Chondrocyte (in vitro differentiated cells): ENCODE measurements at places on chromosomes 1 and 21. TPM values are rescaled to one million over a fixed set of nuclear protein-coding genes. Genes with fewer than 3 reads are reported as not detected.
A peak's percentile ranks its signal among the peaks of the same experiment; 100 is the strongest.

- peak; percentile 77 for DNase-seq
- H3K4me3 ChIP-seq = peak overlapping the region; percentile 92
- H3K4me1 ChIP-seq = peaks cover 54% of the 10 kb centered on the region
- H3K27ac ChIP-seq = peak overlapping the region; percentile 80
- H3K36me3 ChIP-seq = peaks cover 17% of the 10 kb centered on the region
- H3K27me3 ChIP-seq = no peaks in the 10 kb centered on the region
Measured at GRCh38 chr1:43975249-43975961, 645 bp downstream of the ATP6V0B start.

DNA sequence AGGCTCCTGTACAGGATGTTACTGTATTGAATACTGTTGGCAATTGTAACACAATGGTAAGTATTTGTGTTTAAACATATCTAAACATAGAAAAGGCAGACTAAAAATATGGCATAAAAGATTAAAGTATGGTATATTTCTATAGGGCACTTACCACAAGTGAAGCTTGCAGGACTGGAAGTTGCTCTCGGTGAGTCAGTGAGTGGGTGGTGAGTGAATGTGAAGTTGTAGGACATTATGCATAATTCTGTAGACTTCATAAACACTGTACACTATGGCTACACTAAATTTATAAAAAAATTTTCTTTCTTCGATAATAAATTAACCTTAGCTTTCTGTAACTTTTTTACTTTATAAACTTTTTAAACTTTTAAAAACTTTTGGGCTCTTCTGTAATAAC lies 13.7 kb upstream of the TRIM62 start:
- H3K27ac ChIP-seq = no peak overlapping the region
- H3K36me3 ChIP-seq = no peaks in the 10 kb centered on the region
- no peaks in the 10 kb centered on the region for H3K27me3 ChIP-seq
- DNase-seq = no peak
- H3K4me1 ChIP-seq = no peaks in the 10 kb centered on the region
- H3K4me3 ChIP-seq = no peak overlapping the region

DNA sequence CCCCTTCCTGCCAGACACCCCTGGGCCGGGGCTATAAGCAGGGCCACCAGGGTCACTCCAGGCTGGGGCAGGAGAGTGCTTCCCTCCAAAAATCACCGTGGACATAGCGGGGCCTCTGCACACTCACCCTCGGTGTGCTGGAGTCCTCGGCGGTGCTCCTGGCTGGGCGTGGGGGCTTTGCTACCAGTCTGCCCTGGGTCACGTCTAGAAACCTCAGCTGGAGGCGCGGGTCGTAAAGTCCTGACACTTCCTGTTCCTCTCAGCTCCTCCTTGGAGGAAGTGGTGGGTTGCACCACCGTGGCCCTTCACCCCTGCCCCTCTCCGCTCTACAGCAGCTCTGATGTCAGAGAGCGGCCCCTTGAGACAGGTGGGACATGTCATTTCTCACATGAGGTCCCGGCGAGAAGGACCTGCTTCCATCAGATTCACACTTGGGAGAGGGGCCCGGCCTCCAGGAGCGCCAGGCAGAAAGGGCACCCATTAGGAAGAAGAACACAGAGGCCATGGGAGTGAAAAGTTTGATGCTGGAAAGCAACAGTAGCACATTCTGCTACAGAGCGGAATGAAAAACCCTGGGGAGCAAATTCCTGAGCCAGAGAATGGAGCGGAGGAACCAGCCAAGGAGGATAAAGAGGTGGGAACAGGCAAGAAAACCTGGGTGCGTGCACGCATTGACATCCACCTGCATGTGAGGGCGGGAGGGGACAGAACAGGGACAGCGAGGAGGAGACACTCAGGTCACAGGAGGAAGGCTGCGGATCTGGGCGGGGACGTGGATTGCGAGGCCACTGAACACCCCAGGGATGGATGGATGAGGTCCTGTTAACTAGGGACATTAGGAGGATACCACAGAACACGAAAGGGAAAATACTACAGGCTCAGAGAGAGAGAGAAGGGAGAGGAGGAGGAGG lies at the start of gene ITGB2:
ITGB2 (minus strand) TSS at position 206 of the 911 bp plus-strand sequence. CDS start 10,117 bp downstream, outside the sequence.
- H3K27me3 ChIP-seq = peaks cover 68% of the 10 kb centered on the region
- H3K4me1 ChIP-seq = peaks cover 6% of the 10 kb centered on the region
- H3K4me3 ChIP-seq = no peak within 1 kb of the TSS

DNA sequence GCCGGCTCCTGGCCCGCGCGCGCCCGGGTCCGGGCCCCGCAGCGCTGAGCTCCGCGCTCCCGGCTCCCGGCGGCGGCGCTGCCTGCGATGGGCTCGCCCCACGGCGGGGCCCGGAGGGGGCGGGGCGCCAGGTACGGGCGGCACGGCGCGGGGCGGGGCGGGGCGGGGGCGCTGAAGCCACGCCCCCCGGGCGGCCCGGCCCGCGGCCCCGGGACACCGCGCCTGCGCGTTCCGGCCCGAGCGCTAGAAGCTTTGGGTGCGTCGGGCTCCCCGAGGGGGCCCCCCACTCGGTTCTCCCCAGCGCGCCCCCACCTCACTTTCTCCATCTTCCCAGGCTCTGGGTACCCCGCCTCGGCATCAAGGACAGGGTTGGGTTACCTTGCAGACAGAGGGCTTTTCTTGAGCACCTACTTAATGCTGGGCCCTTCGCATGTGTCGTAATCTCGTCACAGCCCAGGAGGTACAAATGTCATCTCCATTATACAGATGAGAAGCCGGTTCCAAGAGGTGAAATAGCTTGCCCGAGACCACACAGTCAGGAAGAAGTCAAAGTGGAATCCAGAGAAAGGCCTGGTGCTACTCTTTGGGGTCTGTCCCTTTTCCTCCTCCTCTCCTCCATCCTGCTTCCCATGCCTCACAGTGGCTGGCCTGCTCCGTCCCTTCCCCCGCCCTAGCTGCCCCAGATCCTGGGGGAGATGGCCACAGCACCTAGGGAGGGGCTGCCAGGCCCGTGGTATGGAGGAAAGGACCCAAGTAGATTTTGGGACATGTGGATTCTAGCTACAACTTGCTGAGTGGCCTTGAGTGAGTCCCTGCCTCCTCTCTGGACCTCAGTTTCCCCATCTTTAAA lies 46.5 kb downstream of the RAP1GAP start:
- DNase-seq = no peak
- no peaks in the 10 kb centered on the region for H3K36me3 ChIP-seq
- peak overlapping the region; percentile 66 for H3K4me3 ChIP-seq
- no peak overlapping the region for H3K27ac ChIP-seq

- no peak overlapping the region for H3K27ac ChIP-seq
- DNase-seq = no peak
- no peak overlapping the region for H3K4me3 ChIP-seq
Measured at GRCh38 chr1:58398714-58399113, 147.8 kb downstream of the OMA1 start.

GRCh38 chr1:186479162-186479561 lies 18.2 kb upstream of the PDC start:
- H3K4me1 ChIP-seq = peaks cover 11% of the 10 kb centered on the region
- H3K36me3 ChIP-seq = no peaks in the 10 kb centered on the region
- no peak overlapping the region for H3K27ac ChIP-seq
- no peaks in the 10 kb centered on the region for H3K27me3 ChIP-seq
- DNase-seq = no peak

DNA sequence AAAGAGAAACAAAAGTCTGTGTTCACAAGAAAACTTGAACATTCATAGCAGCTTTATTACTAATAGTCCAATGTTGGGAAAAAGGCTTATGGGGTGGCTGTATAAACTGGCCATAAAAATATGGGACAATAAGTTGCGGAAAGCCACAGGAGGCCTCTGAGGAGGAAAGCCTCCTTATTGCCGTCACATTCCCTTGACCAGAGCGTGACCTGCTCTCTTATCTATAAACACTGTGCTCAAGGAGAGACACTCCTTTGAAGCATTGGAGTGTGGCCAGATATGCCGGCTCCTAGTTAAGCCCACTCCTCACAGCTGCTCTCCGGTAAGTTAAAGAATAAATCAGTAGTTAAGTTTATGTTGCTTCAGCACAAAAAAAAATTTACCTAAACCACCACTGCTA lies 19.7 kb downstream of the OR6Y1 start:
- no peak overlapping the region for H3K27ac ChIP-seq
- H3K4me3 ChIP-seq = no peak overlapping the region
- H3K4me1 ChIP-seq = no peaks in the 10 kb centered on the region

GRCh38 chr1:67274623-67275325 lies 32.9 kb upstream of the IL12RB2 start:
- H3K27ac ChIP-seq = no peak overlapping the region
- H3K4me3 ChIP-seq = no peak overlapping the region
- peaks cover 20% of the 10 kb centered on the region for H3K27me3 ChIP-seq
- no peaks in the 10 kb centered on the region for H3K36me3 ChIP-seq
- no peak for DNase-seq

ARHGAP29 gene
- 44.0 to 44.8 TPM (median 44.7 TPM) in 3 replicates for total RNA-seq

GRCh38 chr1:170562646-170563338 lies 30.8 kb downstream of the GORAB start:
- H3K36me3 ChIP-seq = peaks cover 12% of the 10 kb centered on the region
- H3K4me3 ChIP-seq = peak overlapping the region; percentile 49
- DNase-seq = no peak
- peaks cover 68% of the 10 kb centered on the region for H3K4me1 ChIP-seq
- peak overlapping the region; percentile 89 for H3K27ac ChIP-seq
- H3K27me3 ChIP-seq = no peaks in the 10 kb centered on the region

LCE2B gene
- not detected in 3 replicates for total RNA-seq

DNA sequence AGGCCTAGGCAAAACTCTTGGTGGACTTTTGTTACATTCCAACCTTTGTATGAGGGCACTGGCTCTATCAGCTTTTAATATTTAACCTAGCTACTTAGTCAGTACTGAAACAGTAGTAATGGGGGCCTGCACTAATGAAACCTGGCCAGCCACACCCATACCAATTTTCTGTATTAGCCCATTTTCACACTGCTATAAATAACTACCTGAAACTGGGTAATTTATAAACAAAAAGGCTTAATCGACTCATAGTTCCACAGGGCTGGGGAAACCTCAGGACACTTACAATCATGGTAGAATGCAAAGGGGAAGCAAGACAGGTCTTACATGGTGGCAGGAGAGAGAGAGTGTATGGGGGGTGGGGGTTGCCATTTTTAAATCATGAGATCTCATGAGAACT lies 245.7 kb upstream of the RGS18 start:
- no peak overlapping the region for H3K27ac ChIP-seq
- peaks cover 2% of the 10 kb centered on the region for H3K36me3 ChIP-seq
- peaks cover 3% of the 10 kb centered on the region for H3K27me3 ChIP-seq
- DNase-seq = no peak
- H3K4me3 ChIP-seq = no peak overlapping the region

DNA sequence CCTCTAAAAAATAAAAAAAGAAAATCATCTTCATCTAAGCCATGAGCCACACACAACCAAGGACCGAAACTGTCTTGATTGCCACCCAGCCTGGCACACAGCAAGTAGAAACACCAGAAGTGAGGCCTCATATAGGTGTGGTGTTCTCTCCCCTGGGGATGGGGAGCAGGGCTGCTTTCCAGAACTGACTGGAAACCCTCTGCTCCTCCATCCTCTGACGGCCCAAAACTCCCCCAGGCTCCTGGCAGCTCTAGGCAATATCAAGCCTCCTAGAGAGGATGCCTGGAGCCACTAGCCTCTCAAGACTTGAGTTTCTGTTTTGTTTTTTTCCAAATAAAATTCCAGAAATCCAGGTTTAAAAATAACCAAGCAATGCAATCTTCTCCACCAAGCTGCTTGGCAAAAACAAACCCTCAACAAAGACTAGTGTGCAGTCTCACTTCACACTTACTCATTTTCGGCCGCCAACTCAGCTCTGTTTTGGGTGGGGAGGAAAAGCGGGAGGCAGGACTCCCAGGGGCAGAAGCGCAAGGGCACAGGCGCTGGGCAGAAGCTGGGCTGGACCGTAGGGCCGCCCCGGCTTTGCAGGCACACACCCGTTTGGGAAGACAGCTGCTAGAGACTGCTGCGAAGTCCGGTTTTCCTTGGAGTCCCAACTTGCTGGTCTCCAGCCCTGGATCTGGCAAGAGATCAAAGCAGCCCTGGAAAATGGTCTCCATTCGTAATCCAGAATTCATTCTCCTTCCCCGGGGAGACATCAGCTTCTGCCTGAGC lies 78.2 kb upstream of the CAPZB start:
- peaks cover 23% of the 10 kb centered on the region for H3K4me1 ChIP-seq
- H3K27me3 ChIP-seq = no peaks in the 10 kb centered on the region
- H3K36me3 ChIP-seq = no peaks in the 10 kb centered on the region
- no peak for DNase-seq
- peak overlapping the region; percentile 59 for H3K27ac ChIP-seq

HSD3B1 gene
- total RNA-seq = not detected in 3 replicates

TMEM82 gene
- not detected in 3 replicates for total RNA-seq

GRCh38 chr1:193054169-193054675 lies 4.9 kb downstream of the UCHL5 start:
- H3K27ac ChIP-seq = no peak overlapping the region
- no peaks in the 10 kb centered on the region for H3K27me3 ChIP-seq
- no peaks in the 10 kb centered on the region for H3K36me3 ChIP-seq
- no peak for DNase-seq

BMP8B gene
- 0.07 to 0.25 TPM (median 0.18 TPM) in 3 replicates for total RNA-seq

GPR161 gene
- 30.8 to 33.5 TPM (median 32.8 TPM) in 3 replicates for total RNA-seq

GRCh38 chr1:26922431-26922729 lies 837 bp downstream of the NUDC start:
- H3K36me3 ChIP-seq = peaks cover 6% of the 10 kb centered on the region
- H3K4me1 ChIP-seq = peaks cover 25% of the 10 kb centered on the region
- H3K4me3 ChIP-seq = peak overlapping the region; percentile 95
- no peak for DNase-seq
- no peaks in the 10 kb centered on the region for H3K27me3 ChIP-seq

DNA sequence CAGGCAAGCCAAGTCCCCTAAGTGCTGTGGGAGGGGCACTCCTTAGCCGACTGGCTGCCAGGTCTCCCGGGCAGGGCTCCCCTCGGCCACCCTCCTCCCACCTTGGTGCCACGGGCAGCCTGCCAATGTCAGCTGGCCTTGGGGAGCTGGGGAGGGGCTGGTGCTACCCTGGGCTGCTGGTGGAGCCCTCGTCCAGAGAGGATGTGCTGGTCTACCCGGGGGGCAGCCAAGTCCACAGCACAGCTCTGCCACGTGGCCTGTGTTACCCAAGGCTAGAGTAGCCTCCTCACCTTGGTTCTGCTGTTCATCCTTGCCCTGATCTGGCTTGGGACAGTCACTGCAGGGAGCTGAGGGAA lies 42.9 kb downstream of the CRYAA start:
- H3K4me3 ChIP-seq = no peak overlapping the region
- H3K4me1 ChIP-seq = peaks cover 15% of the 10 kb centered on the region
- no peak for DNase-seq

S100A1 gene
- 1.2 to 1.5 TPM (median 1.3 TPM) in 3 replicates for total RNA-seq

ECM1 gene
- total RNA-seq = 3.6 to 9.1 TPM (median 8.2 TPM) in 3 replicates

GRCh38 chr1:67679691-67680090 lies 5.3 kb upstream of the GADD45A start:
- peak overlapping the region; percentile 66 for H3K27ac ChIP-seq
- peaks cover 31% of the 10 kb centered on the region for H3K4me1 ChIP-seq
- no peaks in the 10 kb centered on the region for H3K36me3 ChIP-seq
- DNase-seq = no peak
- no peaks in the 10 kb centered on the region for H3K27me3 ChIP-seq

GRCh38 chr1:19757641-19758040 lies 42.1 kb downstream of the TMCO4 start:
- H3K4me1 ChIP-seq = peaks cover 10% of the 10 kb centered on the region
- H3K27me3 ChIP-seq = peaks cover 2% of the 10 kb centered on the region
- H3K4me3 ChIP-seq = no peak overlapping the region
- no peak overlapping the region for H3K27ac ChIP-seq
- peaks cover 12% of the 10 kb centered on the region for H3K36me3 ChIP-seq

SELENOF gene
- 183 to 216 TPM (median 184 TPM) in 3 replicates for total RNA-seq

MLLT11 gene
- 42.8 to 49.9 TPM (median 42.8 TPM) in 3 replicates for total RNA-seq
